ENCODE measurements at places on chromosomes 11 and 22. TPM values are rescaled to one million over a fixed set of nuclear protein-coding genes. Genes with fewer than 3 reads are reported as not detected.

The PRDM11 gene
- 9.1 TPM for total RNA-seq

DNA sequence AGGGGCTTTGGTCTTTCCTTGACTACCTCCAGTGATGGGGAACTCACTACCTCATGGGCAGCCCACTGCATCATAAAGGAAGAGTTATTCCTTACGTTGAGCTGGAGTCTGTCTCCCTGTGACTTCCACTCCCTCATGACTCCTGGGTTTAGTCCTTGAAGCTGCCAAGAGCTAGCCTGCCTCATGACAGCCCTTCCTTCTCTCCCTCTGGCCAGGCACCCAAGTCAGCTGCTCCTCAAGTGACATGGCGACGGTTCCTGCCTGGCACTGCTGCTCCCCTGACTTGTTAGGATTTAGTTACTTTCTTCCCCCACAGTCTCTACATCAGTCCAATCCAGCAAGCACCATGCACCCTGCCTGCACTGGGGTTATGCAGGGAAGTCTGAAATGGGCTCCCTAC lies 196.1 kb upstream of the TBCEL start:
- H3K27me3 ChIP-seq = peaks cover 21% of the 10 kb centered on the region
- H3K36me3 ChIP-seq = no peaks in the 10 kb centered on the region
- no peaks in the 10 kb centered on the region for H3K4me1 ChIP-seq
- H3K4me3 ChIP-seq = no peak overlapping the region
- no peak for DNase-seq

DNA sequence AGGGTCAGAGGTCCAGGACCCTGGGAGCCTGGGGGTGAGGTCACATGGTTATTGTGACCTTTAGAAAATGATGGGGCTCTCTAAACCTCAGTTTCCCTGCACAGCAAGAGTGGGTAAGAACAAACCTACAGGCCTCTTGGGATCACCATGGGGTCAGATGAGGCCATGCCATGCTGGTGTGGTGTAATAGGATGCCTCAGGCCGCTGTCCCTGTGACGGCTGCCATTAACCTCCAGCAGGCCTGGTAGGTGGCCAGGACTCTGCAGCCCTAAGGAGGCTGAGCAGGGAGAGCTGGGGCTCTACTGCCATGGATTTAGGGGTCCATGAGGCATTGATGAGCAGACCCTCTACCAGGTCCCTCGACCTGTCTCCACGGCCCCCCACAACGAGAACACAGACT lies 265.5 kb downstream of the CTTN start:
- H3K27ac ChIP-seq = no peak overlapping the region
- DNase-seq = no peak
- no peaks in the 10 kb centered on the region for H3K36me3 ChIP-seq
- peaks cover 4% of the 10 kb centered on the region for H3K4me1 ChIP-seq

The SEC14L2 gene
- 19.5 TPM for total RNA-seq

The BTBD18 gene
- total RNA-seq = not detected

GRCh38 chr11:266676-267439 lies 11.3 kb upstream of the NLRP6 start:
- no peaks in the 10 kb centered on the region for H3K36me3 ChIP-seq
- H3K4me1 ChIP-seq = no peaks in the 10 kb centered on the region

DNA sequence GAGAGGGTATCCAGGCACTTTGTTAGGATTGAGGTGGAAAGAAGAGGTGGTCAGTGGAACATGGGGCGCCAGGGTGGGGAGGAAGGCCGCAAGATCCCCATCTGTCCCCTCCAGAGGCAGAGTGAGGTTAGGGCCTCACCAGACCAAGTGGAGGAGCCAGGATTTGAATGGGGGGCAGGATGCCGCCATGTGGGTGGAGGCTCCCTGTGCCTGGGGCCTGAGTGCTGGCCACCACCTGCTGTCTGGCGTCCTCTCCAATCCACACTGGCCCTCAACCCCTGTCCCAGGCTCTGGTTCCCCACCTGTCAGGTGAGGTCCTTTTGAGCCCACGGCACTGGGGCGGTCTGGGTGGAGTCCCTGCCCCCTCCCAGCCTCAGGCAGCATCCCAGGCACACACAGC lies 17.5 kb upstream of the TBX1 start:
- no peaks in the 10 kb centered on the region for H3K36me3 ChIP-seq
- no peak overlapping the region for H3K27ac ChIP-seq
- H3K4me3 ChIP-seq = no peak overlapping the region
- no peak for DNase-seq

The PATE2 gene
- not detected for total RNA-seq

DNA sequence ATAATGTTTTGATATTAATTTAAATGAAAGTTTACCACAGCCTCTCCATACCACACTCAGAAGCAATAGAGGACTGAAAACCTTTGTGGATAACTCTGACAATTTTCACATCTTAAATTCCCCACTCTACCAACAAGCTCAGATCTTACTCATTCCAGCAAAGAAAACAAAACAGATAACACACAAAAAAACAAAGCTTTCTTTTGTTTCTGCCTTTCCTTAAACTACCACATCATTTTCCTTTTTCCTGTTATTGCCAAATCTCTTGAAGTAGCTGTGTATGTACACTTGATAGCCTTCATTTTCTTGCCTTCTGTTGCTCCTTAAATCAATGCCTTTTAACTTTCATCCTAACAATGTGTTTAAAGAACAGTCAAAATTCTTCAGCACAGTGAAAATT lies 484.9 kb downstream of the NTM start:
- H3K4me1 ChIP-seq = peaks cover 10% of the 10 kb centered on the region
- no peak overlapping the region for H3K27ac ChIP-seq
- DNase-seq = peak; percentile 0
- H3K4me3 ChIP-seq = no peak overlapping the region
- peaks cover 4% of the 10 kb centered on the region for H3K27me3 ChIP-seq

GRCh38 chr11:44657836-44658505 lies 68.8 kb upstream of the TSPAN18 start:
- no peak overlapping the region for H3K4me3 ChIP-seq
- DNase-seq = no peak
- H3K36me3 ChIP-seq = no peaks in the 10 kb centered on the region
- no peak overlapping the region for H3K27ac ChIP-seq

- H3K4me1 ChIP-seq = peaks cover 6% of the 10 kb centered on the region
- no peak overlapping the region for H3K4me3 ChIP-seq
- no peaks in the 10 kb centered on the region for H3K27me3 ChIP-seq
- no peaks in the 10 kb centered on the region for H3K36me3 ChIP-seq
These were observed 18.3 kb downstream of the RRAS2 start for GRCh38 chr11:14340721-14341120.

DNA sequence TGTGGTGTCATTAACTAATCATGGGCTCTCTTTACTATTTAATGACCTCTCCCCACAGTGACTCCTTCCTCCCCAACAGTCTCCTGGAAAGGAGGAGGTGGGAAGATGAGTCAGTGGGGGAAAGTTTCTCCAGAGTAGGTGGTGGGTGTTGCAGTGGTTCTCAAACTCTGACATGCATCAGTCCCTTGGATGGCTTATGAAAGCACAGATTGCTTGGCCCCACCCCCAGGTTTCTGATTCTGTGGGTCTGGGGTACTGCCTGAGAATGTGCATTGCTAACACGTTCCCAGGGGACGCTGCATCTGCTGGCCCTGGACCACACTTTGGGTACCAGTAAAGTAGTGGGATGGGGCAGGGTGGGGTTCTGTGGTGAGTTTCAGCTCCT lies 9.8 kb downstream of the CD82 start:
- no peaks in the 10 kb centered on the region for H3K36me3 ChIP-seq
- peak overlapping the region; percentile 14 for H3K4me3 ChIP-seq
- peak; percentile 72 for DNase-seq
- peak overlapping the region; percentile 91 for H3K27ac ChIP-seq
- H3K27me3 ChIP-seq = peaks cover 3% of the 10 kb centered on the region

- DNase-seq = no peak
- peaks cover 66% of the 10 kb centered on the region for H3K36me3 ChIP-seq
- H3K4me1 ChIP-seq = peaks cover 40% of the 10 kb centered on the region
- peak overlapping the region; percentile 7 for H3K27ac ChIP-seq
- H3K4me3 ChIP-seq = no peak overlapping the region
These were observed 7.2 kb downstream of the BLID start for GRCh38 chr11:122108828-122109227.

GRCh38 chr22:50396751-50397370 lies 53.7 kb downstream of the PPP6R2 start:
- H3K27ac ChIP-seq = no peak overlapping the region
- H3K4me3 ChIP-seq = no peak overlapping the region
- DNase-seq = no peak
- H3K4me1 ChIP-seq = peaks cover 4% of the 10 kb centered on the region
- H3K36me3 ChIP-seq = peaks cover 4% of the 10 kb centered on the region

Measured in astrocyte (in vitro differentiated cells and primary cell).